Panc1 (cell line): ENCODE measurements at places on chromosomes 1 and 21.

DNA sequence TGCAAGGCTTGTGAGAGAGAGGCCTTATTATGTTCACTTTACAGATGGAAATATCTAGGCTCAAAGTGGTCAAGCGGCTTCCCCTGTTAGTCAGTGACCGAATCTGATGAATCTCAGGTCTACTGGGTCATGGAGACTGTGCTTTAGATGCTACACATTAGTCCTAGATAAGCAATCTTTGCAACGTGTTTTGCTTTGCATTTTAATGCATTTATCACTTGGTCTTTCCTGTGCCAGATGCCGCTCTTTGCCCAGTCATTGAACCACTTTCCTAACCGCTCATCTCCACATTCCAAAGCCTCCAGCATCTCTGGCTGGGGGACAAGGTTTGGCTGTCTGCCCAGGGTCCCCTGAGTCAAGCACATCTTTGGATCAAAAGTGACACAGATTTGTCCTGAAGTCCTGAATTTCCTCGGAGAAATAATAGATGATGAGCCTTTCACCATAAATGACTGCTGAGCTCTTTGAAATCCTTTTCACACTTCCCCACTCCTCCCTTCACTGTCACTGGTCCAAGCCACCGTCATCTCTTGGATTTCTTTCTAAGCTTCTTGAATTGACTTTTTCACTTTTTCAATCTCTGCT lies 96.0 kb upstream of the USP24 start:
- DNase-seq: no peak

- no peak for DNase-seq
Observed at GRCh38 chr21:44974676-44975075, 34.8 kb downstream of the SLX9 start.

DNA sequence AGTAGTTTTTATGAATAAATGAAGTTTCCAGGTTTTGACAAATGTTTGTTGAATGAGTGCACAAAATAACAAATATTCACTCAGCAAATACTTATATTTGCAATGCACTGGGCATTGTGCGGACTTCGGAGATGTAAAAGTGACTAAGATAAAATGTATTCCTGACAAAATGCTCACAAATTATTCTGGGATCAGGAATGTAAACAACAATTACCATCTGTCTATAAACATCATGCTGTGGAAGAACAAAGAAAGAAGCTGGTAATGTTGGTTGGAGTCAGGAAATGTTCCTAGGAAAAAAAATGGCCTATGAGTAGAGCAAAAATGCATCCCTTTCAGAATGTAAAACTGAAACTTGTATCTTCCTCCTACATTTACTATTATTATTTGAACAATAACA lies 68.5 kb downstream of the CRB1 start:
- DNase-seq: no peak

DNA sequence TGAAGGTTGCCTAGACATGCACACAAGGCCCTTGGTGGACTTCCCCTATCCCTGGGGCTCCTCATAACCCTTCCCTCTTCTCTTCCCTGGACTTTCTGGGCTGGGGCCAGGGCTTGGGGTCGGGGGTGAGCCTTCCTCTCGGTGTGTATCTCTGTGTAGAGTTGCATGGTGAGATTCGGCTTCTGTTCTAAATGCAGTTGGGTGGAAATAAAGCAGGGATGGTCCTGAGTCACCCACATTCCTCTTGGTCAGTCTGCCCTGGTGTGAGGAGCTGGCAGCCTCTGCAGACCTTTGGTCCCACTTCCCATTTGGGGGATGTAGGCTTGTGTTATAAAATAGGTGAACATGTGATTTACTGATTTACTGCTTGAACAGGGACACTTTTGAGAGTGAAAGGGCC lies 38.0 kb downstream of the ADARB1 start:
- DNase-seq: no peak

DNA sequence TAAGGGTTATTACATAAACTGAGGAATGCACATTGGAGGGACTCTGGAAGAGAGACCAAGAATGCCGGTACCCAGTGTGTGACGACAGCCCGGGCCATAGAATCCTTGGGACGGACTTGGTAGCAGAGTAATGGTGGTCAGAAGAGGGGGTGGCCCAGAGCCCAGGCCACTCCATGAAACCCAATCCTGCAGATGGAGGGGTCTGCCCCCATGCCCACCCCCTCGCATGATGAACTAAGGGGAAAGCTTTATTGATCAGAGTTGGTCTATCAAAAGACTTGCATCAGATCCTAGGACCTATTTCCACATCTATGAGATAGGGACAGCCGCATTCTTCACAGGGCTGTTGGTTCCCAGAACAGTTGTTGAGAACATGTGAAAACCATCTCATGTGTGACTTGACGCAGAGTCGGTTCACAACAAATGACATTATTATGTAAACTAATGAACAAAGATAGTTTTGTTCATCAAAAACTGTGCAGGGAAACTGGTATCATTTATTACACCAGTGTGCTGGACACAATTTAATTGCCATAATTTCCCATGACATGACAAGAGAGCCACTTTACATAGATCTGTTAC lies 21.5 kb upstream of the SDC3 start:
- DNase-seq: no peak

- DNase-seq: no peak
Observed at GRCh38 chr1:54163051-54163450, 10.3 kb upstream of the CDCP2 start.

DNA sequence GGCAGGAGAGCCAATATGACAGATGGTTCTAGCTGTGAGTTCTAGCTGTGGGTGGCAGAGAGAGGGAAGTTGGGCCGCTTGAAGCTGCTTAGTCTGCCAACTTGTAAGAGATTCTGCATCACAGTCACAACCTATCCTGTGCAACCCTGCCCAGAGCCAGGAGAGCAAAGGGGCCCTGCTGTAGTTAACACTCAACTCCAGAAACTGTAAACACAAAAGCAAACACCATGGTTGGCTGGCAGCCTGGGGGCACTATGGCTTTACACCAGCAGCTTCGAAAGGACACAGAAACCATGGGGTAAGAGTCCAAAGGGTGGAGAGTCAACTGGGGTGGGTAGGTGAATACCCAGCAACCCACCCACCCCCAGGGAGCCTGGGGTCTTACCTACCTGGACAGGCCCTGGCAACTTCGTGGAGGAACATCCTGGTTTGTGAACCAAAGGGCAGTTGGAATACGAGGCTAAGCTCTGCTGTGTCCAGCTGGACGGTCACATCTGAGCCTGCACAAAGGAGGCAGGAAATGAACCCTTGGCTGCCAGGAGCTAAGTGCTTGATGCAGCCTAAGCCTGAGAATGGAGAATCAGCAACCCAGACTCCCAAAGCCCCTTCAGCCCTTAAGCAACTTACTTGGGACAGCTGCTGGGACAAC lies 6.4 kb downstream of the INPP5B start:
- DNase-seq: no peak

- DNase-seq: no peak
Observed at GRCh38 chr1:228362884-228363450, 43.7 kb downstream of the TRIM11 start.

DNA sequence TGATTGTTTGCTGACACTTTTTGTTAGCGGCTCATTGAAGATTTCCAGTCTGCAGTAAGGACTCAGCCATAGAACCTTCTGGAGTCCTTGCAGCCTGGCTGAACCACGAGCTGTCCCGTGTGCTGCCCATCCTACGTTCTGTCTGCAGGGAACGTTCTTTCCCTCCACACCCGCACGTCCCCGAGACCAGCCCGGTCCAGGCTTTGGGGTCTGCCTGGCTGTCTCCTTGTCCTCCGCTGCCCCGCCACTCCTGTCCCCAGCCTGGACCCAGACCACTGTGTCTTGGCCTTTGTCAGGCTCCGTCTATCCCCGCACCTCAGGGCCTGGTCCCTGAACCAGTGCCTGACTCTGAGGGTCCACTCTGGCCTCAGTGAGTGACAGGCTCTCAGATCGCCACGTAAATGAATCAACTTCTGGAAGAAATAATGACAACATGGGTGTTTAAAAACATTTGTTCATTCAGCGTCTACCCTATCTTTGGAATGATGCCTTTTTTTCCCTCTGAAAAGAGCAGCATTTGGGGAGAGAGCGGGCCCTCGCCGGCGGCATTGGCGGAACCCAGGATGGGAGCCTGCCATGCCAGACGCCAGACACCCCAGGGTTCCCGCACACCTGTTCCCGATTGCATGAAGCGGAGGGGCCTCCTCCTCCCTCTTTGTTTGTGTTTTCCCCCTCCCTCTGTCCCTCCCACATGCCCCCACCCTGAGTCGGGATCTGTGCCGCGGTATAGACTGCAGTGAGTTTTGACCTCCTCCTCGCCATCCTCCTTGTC lies 43.9 kb upstream of the C1orf174 start:
- no peak for DNase-seq

DNA sequence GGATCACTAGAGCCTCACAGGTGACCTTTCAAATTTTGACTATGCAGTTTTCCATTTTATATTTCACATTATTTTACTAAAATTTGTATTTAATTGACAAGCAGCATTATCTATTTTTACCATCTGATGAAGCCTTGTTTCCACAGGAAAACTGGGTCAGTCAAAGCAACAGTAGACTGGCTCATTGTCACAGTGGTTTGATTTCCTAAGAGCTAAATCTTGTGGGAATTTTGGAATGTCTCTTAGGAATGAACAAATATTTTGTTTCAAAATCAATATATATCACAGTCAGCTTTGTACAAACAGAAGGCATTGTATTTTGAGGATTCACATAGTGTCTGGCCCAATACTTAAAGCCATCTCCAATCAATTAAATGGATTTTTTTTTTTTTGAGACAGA lies 152.6 kb upstream of the RNPC3 start:
- DNase-seq: no peak

DNA sequence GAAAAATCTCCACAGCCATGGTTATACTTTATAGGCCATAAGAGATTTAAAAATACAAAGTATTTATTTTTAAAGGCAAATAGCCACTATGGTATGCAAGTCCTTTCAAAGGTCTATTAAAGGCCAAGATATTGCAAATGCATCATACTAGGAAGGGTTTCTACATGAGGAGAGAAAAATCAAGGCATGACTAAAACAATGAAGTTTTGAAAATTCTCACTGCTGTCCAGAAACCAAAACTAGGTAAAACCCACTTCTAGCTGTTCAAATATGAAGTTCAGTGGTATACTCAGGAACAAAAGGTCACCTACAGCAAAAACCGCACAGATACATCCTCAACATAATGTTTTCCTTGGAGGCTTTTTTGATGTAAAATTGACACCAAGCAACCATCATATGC lies 75.0 kb downstream of the EPS15 start:
- no peak for DNase-seq

- DNase-seq: no peak
Observed at GRCh38 chr1:168032029-168032428, 95.2 kb upstream of the MPC2 start.

GRCh38 chr1:27787895-27788294 lies 14.9 kb downstream of the STX12 start:
- DNase-seq: no peak

GRCh38 chr1:214455971-214456867 lies 95.2 kb downstream of the PTPN14 start:
- DNase-seq: no peak

GRCh38 chr1:181469829-181470228 lies 13.5 kb upstream of the CACNA1E start:
- DNase-seq: no peak

GRCh38 chr21:15311510-15311909 lies 246.7 kb upstream of the NRIP1 start:
- no peak for DNase-seq

DNA sequence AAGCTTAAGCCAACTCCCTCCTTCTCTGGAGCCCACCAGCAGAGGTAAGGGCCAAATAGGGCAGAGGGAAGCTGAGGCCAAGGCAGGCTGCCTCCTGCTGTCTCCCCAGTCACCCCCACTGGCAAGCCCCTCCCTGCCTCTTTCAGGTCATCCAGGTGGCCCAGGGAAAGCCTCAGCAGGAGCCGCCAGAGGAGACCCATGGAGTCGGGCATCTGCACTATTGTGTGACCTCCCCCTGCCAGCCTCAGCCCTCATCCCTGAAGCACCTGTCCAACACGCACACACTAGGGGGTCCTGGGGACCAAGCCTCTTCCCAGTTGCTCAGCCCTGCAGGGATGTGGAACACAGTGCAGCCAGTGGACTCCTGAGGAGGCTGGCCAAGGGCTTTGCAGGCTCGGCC lies 5.3 kb upstream of the NAXE start:
- no peak for DNase-seq

- no peak for DNase-seq
Observed at GRCh38 chr1:226281058-226281457, 27.9 kb downstream of the LIN9 start.

DNA sequence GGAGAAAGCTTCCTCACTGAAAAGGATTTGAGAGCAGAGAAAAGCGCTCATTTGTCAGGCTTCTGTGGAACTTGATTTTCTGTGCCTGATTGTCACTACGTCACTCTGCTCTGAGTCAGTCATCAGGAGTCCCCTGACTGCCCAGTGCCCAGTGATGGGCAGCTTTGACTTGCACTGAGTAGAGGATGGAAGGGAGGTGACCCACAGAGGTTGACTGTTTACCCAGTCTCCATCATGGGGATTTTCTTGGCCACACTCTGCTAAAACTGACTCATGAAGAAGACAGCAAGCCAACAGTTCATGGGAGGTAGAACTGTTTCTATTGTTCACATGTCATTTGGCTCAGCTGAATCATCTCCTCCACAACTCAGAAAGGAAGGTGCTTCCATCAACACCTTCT lies 82.1 kb upstream of the DUSP10 start:
- DNase-seq: no peak

DNA sequence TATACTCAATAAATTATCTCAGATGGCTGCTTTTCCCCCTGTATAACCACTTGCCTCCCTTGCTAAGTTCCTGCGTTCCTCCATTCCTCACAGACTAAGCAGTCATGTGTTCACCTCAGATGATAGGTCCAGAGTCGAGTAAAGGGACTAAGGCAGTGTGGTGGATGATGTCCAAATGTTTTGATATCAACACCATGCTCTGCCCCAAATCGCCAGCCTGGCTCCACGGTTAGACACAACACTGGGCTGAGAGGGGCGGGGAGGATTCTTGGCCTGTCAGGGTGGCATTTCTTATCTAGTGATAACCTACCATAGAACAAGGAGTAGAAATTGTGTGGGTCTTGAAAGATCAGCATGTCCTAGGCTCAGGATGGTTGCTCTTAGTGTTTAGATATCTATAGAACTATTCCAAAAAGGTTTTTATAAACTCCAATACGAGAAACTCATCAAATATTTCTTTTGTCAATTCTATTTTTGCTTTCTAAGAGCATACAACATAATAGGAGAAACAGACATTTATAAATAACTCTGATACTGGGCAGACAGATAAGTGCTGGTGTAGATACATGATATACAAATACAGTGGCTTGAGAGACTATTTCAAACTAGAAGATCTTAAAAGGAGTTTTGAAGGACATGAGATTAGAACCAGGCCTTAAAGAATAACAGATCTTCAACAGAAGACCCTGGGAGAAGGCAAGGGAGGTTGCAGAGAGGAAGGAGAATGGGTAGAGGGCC lies 21.5 kb downstream of the GJA5 start:
- DNase-seq: no peak

- DNase-seq: no peak
Observed at GRCh38 chr21:42574234-42575027, 60.8 kb downstream of the SLC37A1 start.

GRCh38 chr1:31214316-31215064 lies 25.2 kb downstream of the NKAIN1 start:
- DNase-seq: no peak

GRCh38 chr1:224188286-224188685 lies 5.2 kb downstream of the DEGS1 start:
- DNase-seq: no peak
